ENCODE measurements at places on chromosomes 5 and 9. TPM values are rescaled to one million over a fixed set of nuclear protein-coding genes. Genes with fewer than 3 reads are reported as not detected.

GRCh38 chr5:180689071-180689694 is 39.8 kb upstream of the FLT4 start:
- DNase-seq, result no peak

DNA sequence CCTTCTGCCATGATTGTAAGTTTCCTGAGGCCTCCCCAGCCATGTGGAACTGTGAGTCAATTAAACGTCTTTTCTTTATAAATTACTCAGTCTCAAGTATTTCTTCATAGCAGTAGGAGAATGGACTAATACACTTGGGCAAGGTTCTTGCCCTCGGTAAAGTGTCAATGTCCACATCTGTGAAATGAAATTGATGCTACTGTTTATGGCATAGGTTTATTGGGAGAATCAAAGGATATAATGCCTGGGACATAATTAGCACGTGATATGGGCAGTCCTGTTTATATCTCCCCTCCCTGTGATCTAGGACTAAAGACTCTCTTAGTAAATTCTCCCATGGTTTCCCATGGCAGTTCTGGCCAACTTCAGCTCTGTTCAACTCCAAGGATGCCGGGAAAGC is 19.4 kb downstream of the TMEM174 start:
- DNase-seq, result no peak

DNA sequence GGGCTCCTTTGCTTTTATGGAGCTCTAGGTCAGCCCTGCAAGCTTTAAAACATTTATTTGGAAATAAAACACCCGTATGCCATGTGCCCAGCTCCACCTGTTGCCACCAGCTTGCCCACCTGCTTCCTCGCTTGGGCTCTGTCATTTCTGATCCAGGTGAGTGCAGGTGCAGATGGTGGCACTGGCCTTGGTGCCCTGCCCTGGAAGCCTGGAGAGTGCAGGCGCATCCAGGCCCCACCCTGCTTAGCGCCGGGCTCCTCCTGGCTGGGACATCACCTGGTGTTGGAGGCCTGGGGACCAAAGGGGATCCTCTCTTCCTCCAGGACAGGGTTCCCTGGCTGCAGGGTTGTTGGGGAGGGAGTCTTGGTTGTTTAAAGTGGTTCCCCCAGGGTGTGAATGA is 35.8 kb downstream of the WNK2 start:
- no peak for DNase-seq

GRCh38 chr9:24932785-24933184 is 387.1 kb upstream of the IZUMO3 start:
- DNase-seq, result no peak

DNA sequence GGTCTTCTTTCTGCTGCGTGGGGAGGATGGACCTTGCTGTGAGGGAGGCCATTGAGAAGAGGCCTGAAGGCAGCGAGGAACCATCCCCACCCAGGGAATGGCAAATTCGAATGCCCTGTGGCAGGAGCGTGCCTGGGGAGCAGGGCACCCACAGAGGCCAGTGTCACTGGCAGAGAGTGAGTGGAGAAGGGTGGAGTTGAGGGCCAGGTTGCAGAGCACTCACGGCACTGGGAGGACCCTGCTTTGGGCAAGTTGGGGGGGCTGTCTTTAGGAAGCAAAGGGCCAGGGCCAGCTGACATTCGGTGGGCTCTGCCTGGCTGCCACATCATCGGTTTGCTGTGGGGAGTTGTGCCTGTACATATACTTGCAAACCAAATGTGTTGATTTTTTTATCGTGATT is 47.2 kb downstream of the SYK start:
- DNase-seq, result no peak

GRCh38 chr9:134328841-134329575 is 2.8 kb downstream of the RXRA start:
- no peak for DNase-seq

DNA sequence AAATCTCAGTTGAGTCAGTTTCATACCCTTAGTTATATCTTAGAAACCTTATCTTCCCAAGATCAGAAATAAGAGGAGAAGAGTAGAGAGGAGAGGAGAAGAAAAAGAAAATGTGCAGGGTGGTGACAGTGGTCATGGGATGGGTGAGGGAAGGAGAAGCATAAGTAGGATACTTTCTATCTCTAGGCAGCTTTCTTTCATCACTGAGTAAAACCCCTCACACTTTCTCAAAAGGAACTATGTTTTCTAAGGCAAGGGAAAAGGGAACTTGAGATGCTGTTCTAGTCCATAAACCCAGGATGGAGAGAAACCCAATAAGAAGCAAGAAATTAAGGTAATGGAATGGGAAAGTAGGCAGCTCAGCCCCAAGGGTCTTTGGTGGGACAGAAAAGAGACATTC is 225.3 kb downstream of the MCTP1 start:
- DNase-seq, result no peak

DNA sequence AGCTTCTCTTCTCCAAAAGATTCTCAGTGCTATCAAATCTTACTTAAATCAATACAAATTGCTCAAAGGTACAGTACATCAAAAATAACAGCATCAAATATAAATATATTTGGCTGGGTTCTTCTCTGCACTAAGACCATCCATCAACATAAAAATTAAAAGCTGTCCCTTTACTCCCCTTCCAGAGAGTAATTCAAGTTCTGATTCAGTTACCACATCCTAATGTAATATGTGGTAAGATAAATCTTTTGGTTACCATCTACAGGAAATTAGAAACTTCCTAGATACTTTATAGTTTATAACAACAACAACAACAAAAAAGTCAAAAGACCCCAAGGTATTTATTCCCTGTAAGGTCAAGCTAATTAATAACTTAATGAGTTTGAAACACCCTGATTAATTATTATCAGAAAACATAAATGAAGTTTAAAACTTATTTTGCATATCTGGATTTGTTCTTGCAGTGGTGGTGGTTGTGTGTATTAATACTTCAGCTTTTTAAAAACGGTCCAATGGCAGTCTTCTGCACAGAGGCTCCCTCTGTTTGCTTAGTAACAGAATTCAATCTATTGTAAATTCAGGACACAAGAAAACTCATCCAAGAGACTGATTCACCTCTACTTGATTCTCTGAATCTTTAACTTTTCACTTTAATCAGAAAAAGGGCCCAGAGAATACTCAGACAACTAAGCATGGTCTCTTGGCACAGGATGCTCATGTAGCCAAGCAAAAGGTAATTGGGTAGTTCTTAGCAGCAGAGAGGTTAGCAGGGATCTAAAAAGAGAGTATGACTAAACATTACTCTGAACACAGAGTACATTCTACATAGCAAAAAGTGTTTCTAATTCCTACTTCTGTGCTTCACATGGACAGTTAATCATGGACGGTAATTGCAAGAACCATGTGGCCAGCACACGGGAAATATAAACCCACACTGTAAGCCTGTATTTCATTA is 20.1 kb downstream of the DIAPH1 start:
- no peak for DNase-seq

- no peak for DNase-seq
Observed at GRCh38 chr5:118882666-118883065, 105.7 kb downstream of the DTWD2 start.

- DNase-seq, result no peak
Observed at GRCh38 chr5:56692359-56693219, 122.8 kb upstream of the MAP3K1 start.

DNA sequence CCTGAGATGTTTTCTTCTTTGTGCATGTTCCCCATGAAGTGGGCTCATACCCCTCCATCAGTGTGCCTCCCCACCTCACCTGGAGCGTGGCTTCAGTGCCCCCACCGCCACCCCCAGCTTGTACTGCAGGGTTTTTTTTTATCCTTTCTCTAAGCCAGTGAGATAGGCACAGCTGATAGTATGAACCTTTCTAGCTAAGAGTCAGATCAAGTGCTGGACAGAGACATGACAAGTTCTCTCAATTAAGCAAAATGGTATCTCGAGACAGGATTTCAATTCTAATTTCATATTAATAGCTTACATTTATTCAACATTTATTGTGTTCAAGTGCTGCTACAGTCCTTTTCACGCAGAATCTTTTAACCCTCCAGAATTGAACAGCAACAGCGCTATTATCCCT is 55.7 kb downstream of the NDFIP1 start:
- no peak for DNase-seq

- DNase-seq, result no peak
Observed at GRCh38 chr5:96893342-96893741, 17.0 kb downstream of the ERAP2 start.

- DNase-seq, result no peak
Observed at GRCh38 chr9:137797206-137798120, 80.1 kb upstream of the CACNA1B start.

DNA sequence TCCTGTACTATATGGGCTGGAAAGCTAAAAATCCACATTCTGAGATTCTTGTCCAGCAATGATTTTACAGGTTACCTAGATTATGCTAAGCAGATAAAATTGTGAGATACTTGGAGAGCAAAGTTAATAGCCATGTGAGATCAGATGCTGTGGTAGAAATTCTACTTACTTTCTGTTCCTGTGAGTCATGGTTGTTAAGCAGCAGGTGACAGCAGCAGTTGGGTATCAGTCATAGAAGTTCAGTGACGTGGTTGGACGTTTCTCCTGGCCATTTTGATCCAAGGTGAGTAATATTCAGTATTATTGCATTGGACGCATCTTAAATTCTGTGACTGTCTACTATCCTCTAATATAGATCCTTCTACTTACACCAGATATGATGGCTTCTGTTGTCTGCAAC is 524.5 kb downstream of the TMEM38B start:
- DNase-seq, result no peak

GRCh38 chr9:130453487-130453886 is 8.7 kb downstream of the ASS1 start:
- no peak for DNase-seq

- DNase-seq, result no peak
Observed at GRCh38 chr9:69332067-69332685, 7.2 kb downstream of the ENTREP1 start.

DNA sequence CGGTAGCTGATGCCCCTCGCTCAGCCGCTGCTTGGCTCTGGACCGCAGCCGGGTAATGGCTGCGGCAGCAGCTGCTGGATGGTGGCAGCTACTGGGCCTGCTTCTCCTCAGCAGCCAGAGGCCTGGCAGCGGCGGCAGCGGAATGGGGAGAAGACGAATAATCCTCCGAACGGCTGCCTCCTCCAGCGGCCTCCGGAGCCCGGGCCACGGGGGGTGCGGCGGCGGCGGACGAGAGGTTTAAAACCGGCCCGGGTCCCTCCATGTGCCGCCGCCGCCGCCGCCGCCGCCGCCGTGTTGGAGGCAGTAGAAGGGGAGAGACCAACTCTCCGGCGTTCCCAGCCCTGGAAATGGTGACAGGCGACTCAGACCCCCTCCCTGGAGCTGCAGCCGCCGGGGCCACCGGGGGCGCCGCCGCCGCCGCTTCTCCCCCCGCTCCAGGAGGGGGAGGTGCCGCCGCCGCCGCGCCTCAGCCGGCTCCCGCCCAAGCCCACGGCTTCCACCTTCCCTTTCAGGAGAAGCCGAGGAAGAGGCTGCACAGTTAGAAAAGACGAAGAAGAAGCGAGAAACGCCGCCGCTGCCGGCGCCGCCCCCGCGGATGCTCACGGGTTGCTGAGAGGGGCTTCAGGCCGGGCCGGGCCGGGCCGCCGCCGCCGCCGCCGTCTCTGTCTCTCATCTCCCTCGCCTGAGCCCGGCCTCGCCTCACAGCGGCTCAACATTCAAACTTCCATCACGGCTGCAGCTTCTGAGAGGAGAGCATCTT is 118.4 kb upstream of the PRSS3 start:
- DNase-seq, result peak; percentile 67

DNA sequence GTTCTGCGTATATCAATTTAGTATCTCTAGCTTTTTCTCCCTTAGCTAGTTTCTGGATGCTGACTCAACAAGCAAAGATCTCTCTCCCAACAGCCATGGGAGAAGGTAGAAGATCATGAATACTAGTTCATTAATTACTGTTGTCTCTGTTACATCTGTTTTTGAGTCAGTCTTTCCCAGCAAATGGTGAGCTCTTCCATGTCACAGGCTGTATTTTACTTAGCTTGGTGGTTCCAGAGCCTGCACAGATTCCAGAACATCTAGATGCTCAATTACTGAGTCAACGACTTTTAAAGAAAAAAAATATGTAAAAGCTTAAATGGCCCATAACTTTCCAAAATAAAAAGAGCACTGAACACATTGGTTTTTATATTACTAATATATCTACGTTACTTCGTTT is 307.2 kb downstream of the NSG2 start:
- no peak for DNase-seq

DNA sequence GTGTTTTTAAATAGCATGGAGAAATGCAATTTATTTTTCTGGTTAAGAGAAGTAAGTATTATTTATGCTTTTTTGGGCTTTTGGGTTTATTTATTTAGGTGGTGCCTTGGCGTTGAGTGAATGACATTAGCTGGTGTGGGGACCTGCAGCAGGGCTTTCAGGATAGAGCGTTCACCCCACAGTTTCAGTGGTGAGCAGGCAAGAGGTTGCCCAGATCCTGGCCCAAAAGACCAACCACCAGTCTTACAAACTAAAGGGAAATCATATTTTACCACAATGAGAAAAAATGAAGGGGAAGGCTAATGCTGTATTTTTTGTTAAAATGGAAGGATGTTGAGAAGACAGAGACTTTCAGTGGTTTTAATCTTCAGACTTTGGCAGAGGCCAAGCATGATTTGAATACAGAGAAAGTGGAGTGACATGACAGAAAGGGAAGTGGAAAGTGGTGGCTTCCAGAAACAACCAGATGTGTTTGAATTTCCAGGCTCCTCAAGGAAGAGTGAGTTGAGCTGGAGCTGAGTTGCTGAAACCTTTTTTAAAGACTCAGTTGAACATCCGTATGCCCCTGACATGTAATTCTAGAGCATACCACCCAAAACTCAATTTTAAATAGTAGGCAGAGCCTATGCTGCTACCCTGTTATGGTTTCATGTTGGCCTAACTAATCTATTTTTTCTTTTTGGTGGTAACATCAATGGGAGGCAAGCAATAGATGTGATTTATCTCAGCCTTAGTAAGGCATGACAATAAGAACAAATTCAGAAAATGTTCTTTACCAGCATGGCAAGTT is 94.8 kb downstream of the AOPEP start:
- DNase-seq, result no peak

- DNase-seq, result no peak
Observed at GRCh38 chr5:115641948-115642347, 16.1 kb upstream of the TMED7 start.

DNA sequence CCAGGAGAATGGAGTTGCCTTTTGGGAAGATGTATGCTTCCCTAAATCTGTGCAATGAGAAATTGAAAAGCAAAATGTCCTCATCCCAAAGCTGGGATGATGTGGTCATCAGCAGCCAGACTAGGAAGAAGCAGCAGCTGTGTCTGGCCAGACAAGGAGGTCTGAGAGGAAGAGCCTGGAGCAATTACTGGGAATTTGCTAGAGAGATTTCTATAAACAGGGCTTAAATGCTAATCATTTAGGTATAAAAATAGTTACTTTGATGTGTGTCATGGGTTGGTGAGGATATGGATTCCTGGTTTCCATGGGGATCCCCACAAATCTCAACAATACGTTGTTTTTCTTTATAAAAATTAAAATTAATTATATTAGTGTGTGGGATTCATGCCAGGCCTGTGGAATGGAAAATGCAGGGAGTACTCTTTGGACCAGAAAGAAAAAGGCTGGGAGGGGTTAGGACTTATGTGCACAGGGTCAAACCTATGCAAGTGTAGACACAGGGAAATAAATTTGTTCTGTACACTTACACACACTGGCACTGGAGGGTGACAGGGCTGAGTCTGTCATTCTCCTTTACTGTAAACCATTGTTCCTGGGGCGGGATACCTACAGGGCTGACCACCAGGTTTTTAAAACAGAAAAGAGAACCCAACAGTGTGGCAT is 58.7 kb upstream of the TRPC7 start:
- no peak for DNase-seq

The ZFAND5 gene
- total RNA-seq, result 299 TPM

The CCDC192 gene
- not detected for total RNA-seq

The ZBED3 gene
- total RNA-seq, result 4.5 TPM

The PDE4D gene
- total RNA-seq, result 104 TPM

The CER1 gene
- not detected for total RNA-seq

The PLPPR1 gene
- 8.4 TPM for total RNA-seq

Measured in dorsolateral prefrontal cortex (tissue), 122 donors.